ENCODE measurements at places on chromosomes 2 and 18.

- DNase-seq, result no peak
Observed at GRCh38 chr18:1392865-1393734, 488.4 kb downstream of the ADCYAP1 start.

GRCh38 chr2:179247318-179248023, 17.2 kb downstream of the SESTD1 start:
- DNase-seq, result no peak

DNA sequence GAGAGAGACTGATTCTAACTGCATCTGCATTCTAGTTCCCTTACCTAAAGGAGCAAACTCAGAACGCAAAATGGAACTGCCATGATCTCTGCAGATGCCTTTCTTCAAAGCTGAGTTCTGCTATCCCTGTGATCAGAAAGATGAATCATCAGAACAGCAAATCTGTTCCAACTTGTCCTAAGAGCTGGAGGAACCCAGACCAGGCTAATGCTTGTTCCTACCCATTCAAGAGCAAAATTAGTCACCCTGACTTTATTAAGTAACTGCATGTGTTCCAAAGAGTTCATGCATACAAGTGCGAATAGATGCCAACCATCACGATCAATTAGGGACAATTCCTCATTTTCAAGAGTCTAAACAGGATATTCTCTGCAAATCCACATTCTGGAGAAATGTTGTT, 46.5 kb downstream of the MBP start:
- no peak for DNase-seq

- DNase-seq, result no peak
Observed at GRCh38 chr18:79489899-79490625, 94.3 kb downstream of the NFATC1 start.

GRCh38 chr2:14619441-14619840, 13.1 kb upstream of the LRATD1 start:
- DNase-seq, result no peak

GRCh38 chr2:111219285-111219684, 98.6 kb downstream of the BCL2L11 start:
- no peak for DNase-seq

DNA sequence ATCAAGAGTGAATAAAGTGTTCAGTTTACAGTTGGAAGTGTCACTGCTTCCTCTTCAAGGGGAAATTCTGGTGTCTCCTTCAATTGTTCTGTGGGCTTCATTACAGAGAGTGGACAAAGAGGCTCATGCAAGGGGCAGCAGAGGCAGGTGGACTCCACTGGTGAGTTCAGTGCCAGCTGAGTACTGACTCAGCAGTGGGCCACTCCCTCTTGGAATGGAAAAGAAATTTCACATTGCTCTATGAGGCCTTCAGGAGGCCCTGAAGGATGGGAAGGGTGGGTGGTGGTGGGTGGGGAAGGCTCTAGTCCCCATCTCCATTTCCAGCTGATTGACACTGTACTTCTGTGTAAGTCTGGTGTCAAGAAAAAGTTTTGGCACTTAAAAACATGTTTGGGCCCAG, 66.4 kb downstream of the PRELID3A start:
- DNase-seq, result no peak

GRCh38 chr2:99861376-99861760, 281.0 kb downstream of the AFF3 start:
- no peak for DNase-seq

- no peak for DNase-seq
Observed at GRCh38 chr2:41894563-41895333, 153.1 kb upstream of the PKDCC start.

DNA sequence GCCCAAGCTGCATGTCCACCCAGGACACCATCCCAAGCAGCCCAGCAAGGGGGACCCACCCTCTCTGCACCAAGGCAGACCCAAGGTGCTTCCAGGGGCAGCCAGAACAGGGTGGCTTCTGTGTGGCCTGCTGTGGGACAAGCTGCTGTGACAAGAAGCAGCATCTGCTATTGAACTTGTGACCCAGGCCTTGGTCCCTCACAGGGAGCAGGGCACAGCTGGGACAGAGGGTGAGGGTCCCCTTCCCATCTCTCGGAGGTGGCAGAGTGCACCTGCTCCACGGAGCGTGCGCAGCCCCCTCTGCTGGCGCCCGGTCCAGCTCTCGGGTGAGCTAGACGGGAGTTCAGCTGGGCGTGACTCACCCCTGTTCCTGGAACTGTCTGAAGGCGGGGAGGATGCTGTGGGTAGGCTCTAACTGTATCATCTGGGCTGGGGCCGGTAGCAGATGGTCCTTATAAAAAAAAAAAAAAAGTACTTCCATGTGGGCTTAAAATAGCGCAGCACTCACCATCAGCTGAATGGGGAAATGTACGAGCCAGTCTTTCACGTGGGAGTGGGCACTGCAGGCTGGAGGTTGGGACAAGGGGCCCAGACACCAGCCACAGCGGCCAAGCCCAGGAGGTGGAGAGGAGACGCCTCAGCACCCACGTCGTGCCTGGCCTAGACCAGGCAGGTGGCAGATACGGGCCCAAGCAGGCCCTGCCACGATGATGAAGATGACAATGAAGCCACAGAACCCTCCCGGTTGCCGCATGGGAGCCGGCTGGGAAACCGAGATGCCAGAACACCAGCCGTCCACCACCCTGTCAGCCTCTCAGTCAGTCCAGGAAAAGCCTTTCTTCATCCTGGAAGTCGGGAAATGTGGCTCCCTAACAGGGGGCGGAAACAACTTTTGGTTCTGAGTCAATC, 136.8 kb upstream of the ID2 start:
- peak; percentile 99 for DNase-seq

DNA sequence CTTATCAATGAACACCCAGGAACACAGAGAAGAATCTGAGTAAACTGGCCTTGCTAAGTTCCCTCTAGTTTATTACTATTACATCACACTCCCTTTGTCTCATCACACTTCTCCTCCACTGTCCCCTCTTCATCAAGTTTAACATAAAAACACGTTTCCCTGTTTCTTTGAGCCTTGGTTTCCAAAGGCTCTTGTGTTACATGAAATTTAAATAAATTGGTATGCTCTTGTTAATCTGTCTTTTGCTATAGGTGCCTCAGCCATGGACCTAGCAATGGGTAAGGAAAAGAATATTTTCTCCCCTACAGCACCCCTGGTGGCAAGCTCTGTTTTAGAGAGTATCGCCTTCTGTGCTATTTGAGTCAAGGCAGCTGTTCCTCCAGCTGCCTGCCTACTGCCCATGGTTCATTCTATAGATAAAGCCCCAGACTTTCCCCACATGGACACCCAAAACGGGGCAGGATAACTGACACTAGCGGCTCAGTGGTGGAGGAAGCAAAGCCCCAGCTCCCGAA, 31.8 kb downstream of the TGIF1 start:
- peak; percentile 5 for DNase-seq

DNA sequence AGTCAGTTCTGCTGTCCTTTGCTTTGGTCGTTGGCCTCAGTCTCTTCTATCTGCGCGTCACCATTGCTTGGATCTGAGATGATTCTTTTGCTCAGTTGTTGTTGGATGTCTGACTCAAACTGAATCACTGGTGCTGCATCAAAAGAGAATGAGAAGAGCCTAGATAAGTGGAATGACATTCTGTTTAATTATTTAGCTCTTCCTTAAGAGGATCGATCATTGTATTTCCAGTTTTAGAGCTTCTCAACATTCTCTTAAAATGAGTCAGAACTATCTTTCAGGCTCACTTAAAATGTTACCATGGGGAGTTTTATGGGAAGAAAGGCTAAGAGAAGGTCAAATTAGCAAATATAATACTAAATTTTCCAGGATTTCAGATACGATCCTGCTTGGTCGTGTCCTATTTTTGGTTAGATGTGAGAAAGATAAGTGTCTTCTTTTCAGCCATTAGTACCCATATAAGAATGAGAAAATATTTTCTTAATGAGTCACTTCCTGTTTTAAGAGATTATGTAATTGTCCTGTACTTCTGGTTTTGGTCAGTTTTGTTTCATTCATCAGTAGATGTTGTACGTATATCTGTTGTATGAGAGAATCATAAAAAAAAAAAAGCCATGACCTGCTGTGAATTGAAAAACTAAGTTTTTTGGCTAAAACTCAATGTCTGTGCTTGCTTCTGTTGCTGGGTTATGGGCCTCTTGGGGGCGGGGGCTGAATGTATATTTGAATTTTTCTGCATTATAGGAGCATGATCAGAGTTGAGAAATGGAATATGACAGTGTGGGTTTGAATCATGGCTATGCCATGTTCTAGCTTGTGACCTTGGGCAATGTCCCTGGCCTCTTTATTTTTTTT, 31.6 kb upstream of the CASP10 start:
- DNase-seq, result peak; percentile 76

DNA sequence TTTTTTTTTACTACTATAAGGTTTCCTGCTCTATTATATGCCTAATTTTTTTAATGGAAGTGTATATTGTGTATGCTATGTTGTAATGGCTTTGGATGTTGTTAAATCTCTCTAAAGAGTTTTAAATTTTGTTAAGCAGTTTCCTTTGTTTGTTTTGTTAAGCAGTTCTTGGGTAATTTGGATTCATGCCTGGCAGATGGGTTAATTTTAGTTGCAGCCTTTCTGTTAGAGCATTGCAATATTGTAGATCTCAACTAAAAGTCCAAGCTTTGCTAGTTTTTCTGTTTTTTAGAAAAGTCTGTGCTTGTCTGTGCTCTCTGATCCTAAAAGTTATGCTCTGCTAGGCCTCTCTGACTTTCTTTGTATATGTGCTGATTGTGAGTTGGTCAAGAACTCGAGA, 1229.0 kb upstream of the NRXN1 start:
- DNase-seq, result no peak

DNA sequence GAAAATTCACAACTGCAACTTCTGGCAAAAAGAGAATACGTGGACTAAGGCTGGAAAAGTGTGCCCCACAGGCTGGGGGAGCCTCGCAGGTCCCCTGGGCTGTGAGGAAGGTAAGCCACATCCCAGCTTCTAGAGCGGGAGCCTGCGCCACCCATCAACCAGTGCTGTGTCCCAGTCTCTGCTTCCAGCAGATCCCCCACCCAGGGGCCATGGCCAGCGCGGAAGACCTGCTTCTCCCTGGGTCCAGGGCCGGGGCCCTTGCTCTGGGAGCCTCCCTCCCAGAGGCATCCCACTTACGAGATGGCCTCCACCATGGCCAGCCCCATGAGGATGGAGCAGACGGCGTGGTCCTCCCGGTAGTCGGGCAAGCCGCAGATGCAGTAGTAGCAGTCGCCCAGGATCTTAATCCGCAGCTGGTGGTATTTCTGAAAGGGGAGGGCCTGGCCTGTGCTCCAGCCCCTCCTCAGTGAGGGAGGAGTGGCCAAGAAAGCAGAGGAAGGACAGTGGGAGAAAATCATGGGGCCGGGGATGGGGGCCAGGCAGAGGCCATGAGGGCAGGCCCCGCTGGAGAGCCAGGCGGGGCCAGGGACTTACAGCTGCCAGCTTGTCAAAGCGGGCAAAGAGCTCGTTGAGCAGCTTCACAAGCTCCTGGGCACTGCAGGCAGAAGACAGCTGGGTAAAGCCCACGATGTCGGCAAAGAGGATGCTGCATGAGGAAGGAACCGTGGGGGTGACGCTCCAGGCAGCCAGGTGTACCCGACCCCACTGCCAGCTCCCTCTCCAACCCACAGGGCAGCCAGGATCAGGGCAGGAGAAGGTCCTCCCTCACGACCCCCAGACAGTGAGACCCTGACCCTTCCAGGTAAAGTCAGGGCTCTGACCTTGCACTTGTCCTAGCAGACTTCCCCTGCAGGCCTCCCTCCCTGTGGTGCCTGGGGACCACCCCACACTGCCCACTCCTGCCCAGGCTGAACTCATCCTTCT, 48.0 kb downstream of the CENPO start:
- DNase-seq, result no peak

DNA sequence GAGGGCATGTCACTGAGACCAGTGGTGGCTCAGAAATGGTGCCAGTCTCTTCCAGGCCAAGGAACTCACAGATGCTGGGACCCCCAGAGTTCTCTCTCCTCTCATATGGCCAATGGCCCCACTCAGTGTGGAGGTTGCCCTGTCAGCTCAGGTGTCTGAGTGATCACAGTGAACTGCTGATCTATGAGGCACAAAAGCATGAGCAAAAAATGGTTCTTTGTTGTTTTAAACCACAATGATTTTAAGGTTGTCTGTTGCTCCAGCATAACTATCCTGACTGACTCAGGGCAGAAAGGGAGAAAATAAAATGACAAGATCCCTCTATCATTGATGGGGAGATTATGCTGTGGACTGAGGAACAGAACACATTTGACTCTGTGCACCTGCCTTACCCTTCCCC, 57.8 kb downstream of the FBLN7 start:
- DNase-seq, result no peak

DNA sequence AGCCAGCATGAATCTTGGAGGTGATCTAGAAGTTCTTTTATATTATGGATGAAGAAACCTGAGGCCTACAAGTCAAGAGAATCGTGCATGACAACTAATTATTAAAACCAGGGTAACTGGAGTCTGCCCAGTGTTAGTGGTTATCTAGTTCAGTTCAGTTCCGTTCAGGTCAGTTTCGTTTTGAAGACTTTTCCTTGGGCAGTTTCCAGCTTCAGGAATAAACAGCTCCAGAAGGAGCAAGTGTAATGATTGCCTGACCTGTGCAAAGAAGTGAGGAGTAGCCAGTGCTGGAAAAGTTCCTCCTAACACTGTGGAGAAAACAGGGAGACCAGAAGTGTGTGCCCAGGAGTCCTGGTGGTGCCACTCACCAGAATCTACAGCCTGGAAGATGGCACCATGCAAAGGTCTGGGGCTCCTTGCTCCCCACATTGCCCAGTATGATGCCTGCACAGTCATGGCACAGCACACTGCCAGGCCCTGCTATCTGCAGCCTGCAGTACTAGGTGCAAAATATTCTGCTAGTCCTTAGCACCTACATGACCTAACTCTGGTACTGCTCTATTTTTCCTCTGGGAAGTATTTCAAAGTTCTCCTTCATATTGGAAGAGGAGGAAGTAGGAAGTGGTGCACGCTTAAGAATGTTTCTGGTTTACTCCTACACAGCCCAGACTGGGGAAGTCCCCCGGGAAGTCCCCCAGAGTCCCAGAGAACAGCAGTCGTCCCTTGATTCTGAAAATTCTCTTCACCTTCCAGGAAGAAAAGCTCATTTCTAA, 65.8 kb downstream of the SUMO1 start:
- DNase-seq, result no peak

DNA sequence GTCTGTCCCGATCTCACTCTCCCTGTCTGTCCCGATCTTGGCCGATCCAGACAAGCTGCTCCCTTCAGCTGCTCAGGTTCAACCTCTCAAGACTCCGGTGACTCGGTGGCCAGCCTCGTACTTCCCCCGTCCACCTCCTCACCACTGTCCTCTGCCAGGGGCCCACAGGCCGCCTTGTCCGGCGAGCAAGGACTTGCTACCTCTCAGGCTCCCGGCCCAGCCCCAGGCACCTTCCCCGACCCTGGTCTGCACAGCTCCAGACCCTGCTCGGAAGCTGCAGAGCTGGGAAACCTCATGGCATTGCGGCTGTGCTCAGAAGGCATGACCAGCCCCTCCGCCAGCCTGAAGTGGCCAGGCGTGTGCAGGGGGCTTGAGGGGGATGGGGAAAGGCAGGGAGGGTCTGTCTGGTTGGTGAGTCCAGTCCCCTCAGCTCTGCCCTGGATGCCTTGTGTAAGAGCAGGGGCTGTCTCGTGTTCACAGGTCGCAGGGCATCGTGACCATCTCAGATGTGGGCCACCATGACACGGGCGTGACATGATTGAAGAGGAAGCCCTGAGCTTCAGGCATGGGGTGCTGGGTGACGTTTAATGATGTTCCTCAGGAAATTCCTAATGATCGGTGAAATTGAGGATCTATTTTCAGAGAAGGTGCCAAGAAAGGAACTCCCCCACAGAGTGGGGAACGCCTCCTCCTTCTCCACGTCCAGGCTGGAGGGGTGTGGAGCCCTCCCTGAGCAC, 121.2 kb upstream of the CTDP1 start:
- no peak for DNase-seq

- DNase-seq, result no peak
Observed at GRCh38 chr2:162007447-162008040, 66.5 kb downstream of the DPP4 start.
